NK-92 treated with Interleukin-12 subunit alpha and Interleukin-12 subunit beta, amount 100 ng/mL, for 24 hours (cell line): ENCODE measurements at places on chromosomes 5 and 9.

DNA sequence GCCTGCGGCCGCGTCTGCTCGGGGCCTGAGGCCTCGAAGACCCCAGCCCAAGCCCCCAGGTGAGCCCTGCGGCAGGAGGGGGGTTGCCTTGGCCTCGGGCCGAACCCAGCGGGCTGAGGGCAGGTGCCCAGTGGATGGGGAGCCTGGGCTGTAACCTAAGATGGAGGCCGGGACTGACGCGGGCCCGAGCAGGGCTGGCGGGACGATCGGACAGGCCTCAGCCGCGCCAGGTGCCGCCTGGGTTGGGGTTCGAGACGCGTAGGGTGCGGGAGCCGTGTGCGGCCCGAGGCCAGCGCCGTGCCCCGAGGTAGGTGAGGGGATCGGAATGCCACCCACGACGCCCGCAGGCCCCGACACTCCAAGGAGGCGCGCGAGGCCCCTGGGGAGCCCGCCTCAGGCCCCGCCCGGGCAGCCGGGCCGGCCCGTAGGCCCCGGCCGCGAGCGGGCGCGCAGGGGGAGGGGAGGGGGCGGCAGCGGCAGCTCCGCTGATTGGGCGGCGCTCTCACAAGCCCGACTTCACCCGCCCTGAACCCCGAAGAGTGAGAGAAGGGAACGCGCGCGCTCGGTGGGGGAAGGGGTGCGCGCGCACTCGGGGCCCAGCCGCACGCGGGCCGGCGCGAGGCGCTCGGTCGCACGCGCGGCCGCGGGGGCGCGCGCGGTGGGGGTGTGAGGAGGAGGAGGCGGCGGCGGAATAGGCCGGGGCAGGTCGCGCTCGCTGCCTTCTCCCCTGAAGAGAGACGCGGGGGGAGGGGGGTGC, at the start of gene NSD1:
Gene NSD1, plus strand, starts transcription at position 678 of the 757 bp plus-strand sequence. CDS start 1,331 bp downstream, outside the sequence.
- peak; percentile 90 for DNase-seq

- no peak for DNase-seq
Measured at GRCh38 chr9:69443178-69443577, 118.2 kb downstream of the ENTREP1 start.

GRCh38 chr9:38031594-38031993, 37.4 kb downstream of the SHB start:
- no peak for DNase-seq

DNA sequence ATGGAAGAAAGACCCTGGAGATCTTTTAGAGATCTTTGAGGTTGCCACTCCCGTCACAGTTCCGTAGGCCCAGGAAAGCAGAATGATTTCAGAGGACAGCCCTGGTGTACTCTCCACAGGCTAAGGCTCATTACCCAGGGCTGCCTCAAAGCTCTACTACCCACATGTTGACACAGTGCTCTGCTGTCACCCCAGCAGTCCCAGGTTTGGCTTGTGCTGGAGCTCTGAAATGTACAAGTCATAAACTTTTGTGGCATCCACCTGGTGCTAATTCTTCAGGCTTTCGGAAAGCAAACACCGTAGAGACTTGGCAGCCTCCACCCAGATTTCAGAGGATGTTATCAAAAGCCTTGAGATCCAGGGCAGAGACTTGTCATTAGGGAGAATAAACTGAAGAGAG, 136.5 kb downstream of the MTRR start:
- no peak for DNase-seq

- no peak for DNase-seq
Measured at GRCh38 chr9:95147452-95148207, 169.9 kb downstream of the FANCC start.

DNA sequence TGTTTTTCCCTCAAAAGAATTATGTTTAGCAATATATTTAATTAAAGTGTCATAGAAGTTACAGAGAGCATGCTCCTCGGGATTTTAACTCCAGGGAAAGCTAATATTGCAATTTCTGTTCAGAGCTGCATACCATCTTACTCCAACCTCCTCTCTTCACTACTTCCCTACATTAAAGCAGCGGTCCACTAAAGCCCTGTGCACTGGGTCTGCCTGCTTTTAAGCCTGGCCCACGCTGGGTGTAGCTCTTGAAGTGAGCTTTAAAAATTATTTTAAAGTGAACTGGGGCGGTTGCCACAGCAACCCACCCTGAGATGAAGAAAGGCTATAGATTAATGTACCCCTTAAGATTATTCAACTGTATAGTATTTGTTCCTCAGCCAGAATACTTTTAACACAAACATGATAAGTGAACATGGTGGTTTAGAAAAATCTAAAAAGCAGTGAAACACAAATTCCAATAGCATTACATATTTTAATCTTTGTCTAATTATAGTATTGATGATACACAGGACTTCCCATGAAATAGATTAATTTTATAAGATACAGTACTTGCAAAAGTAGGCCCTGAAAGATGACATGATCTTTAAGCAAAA, 3.9 kb upstream of the MEF2C start:
- DNase-seq = no peak

GRCh38 chr5:168681556-168682183, 102.5 kb upstream of the PANK3 start:
- DNase-seq = no peak
